Hematopoietic multipotent progenitor cell treated with erythropoietin and hydrocortisone succinate and interleukin-3 and kit ligand, for 17 days (in vitro differentiated cells): ENCODE measurements at places on chromosomes 5 and 9.
A peak's percentile ranks its signal among the peaks of the same experiment; 100 is the strongest.

DNA sequence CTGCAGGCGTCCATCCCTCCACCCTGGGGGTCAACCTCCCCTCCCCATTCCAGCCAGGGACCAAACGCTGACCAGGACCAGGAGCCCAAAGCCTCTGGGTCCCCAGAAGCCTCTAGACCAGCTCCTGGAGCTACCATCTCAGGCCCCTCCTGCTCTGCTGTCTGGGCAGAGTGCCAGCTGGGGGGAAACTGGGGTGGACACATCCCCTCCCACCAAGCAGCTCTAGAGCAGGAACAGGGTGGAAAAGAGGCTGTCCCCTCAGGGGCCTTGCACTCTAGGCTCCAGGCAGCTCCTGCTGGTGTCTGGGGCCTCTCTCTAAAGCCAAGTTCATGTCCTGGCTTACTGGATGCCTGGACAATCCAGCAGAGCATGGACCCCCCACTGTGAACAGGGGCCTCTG, 4.4 kb downstream of the SSNA1 start:
- no peak for DNase-seq

DNA sequence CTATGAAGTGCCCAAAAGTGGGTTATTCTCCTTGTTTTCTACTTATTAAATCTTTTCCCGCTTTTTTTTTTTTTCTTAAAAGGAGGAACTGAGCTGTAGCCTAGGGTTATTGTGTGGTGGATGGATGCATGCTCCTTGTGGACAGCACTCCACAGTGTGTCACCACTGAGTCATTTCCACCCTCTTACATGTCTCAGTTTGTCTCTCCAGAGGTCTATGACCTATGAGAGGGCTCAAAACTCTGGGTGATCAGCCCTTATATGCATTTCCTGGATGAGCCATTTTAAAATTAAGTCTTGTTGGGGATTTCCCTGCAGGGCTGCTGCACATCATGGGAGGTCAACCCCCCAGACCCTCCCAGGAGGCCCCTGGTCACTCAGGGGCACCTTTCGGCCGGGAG, 102.2 kb upstream of the MOCS2 start:
- DNase-seq, result no peak

- DNase-seq, result no peak
Measured at GRCh38 chr9:69829484-69829883, 8.9 kb downstream of the CFAP95 start.

- DNase-seq, result no peak
Measured at GRCh38 chr5:654071-654778, 38.9 kb downstream of the TPPP start.

DNA sequence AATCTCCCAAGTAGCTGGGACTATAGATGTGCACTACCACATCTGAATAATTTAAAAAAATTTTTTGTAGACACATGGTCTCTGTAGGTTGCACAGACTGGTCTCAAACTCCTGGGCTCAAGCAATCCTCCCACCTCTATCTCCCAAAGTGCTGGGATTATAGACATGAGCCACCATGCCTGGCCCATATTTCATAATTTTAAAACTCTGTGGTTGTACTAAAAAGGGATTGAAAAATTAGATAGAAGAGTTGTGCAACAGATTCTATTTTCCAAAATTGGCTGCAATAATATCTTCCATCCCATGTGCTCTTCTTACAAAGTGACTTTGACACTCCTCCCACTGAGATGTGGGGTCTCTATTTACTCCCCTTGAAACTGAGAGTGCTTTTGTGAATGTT, 7.6 kb upstream of the UHRF2 start:
- DNase-seq, result no peak

DNA sequence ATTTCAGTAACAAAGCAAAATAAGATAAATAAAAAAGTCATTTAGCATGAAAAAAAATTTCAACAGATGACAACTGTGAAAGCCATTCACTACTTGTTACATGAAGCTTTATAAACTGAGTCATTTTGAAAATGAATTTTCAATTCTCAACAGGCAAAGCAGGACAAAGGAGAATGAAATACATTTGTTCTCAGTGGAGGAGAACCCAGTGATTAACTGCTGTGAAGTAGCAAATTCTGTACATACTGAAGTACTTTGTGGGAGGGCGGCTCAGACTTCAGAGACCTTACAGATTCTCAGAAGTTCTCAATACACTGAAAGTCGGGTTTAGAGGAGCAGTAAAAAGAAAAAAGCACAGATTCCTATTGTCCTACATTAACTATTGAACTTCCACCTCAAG, 21.7 kb downstream of the SKIC3 start:
- DNase-seq, result no peak

- no peak for DNase-seq
Measured at GRCh38 chr9:136650648-136651047, 12.1 kb upstream of the EGFL7 start.

DNA sequence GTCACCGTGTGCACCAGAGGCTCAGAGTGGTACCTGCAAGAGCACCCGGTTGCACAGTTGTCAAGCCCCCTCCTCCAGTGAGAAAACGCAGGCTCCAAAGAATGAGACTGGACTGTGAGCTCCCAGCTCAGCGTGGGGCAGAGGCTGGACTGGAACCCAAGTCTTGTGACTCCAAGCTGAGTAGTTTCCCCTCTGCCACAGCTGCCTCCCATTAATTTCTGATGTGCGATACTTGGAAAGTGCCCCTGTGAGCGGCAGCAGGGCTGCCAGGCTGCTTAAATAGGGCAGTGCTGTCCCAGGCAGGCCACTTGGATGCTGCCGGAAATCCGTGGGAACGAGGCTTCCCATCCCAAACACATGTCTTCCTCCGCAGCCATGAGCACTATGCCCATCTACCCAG, 62.2 kb upstream of the ANGPTL2 start:
- no peak for DNase-seq

DNA sequence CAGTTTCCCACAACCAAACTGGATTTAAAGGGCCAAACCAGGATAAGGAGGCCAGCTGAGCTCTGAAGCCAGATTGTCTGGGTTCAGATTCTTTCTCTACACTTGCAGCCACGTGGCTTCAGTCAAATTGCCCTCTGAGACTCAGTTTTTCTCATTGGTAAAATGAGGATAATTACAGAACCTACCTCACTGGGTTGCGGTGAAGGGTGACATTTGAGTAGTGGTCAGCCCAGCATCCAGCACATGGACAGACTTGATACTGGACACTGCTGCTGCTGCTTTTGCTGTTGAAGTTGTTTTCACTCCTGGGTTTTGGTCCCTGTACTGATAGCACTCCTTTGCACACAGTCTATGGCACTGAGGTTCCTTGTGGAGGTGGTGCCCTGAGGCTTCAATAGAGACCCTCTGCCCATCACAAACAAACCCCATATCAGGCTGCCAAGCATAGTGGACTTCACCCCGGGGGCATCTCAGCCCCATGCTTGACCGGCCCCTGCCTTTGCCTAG, 25.7 kb upstream of the CDKN2AIPNL start:
- DNase-seq, result no peak

- no peak for DNase-seq
Measured at GRCh38 chr9:135677641-135678168, 14.6 kb downstream of the LCN9 start.

- no peak for DNase-seq
Measured at GRCh38 chr9:137070906-137071275, 534 bp upstream of the SAPCD2 start.

DNA sequence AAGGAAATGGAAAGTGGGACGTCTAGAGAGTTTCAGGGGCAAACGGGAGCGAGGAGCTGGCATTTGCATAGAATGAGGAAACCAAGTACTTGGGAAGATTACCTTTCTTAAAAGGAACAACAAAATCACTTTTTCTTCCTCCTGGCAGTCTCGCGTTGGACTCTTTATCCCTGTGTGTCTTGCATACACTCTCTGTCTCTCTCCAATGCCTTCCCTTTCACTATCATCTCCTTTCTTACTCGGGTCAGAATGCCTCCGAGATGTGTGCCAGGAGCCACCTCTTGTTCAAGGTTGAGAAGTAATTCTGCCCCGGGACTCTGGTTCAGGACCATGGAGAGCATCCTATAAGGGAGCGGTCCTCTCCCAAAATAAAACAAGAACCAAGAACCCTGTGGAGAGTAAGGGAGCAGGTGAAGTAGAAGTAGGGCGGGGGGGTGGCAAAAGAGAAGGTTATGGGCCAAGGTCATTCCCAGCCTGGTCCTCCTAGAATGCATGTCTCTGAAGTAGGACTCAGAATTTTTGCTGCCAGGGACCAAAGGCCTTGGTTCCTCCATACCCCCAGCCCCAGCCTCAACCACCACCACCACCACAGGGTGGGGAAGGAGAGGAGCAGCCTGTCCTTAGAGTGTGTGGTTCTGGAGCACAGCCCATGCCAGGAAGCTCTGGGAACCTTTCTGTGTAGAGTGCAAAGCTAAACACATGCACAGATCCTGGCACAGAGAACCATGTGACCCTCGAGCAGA, 72.1 kb upstream of the ARAP3 start:
- DNase-seq, result no peak

GRCh38 chr5:131195696-131196095, 25.0 kb downstream of the LYRM7 start:
- DNase-seq, result no peak

DNA sequence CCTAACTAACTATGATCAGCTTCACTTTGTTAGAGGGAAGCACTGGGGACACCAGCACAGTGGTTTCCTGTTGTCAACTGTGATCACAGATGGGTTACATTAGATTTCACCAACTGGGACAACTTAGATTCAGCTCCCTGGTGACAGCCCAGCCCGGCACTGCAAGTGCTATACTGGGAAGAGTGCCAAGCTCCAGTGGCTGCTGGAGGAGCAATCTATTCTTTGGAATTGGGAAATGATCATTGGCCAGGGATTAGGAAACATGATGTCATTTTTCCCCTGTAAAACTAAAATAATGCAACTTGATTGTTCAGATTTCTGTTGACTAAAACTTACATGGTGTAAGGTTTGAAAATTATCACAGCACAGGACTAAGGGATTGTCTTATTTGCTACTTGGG, 33.2 kb downstream of the PTGR1 start:
- DNase-seq, result no peak

GRCh38 chr5:7714119-7714518, 136.8 kb downstream of the CFAP90 start:
- no peak for DNase-seq

DNA sequence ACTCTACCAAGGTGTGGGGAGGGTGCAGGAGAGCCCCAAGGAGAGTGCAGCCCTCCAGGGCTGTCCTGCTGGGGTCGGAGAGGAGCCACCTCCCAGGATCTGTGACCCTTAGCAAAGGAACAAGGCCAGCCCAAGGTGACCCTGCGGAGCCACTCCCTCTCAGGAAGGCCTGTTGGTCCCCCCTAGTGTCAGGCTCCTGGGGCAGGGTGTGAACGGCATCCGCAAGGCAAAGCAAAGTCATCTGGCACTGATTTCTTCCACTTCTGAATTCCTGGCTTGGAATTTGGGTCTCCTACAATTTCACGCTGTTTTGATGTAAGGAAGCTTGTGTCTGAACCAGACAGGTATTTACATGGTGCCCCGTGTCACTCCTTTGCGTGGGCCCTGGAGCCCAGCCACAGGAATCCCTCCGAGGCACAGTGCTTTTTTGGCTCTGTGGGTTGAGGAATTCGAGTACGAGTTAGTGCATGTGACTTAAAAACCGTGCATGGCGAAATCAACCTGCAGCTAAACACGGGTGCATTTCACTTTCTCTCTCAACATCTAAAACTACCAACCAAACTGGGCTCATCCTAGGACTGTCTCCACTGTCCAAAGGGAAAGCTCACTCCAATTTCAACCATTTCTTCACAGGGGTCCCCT, 24.5 kb upstream of the GFPT2 start:
- DNase-seq, result no peak

- DNase-seq, result no peak
Measured at GRCh38 chr5:126695091-126695490, 81.8 kb upstream of the LMNB1 start.

GRCh38 chr5:16090270-16090669, 89.3 kb downstream of the MARCHF11 start:
- DNase-seq, result no peak

GRCh38 chr5:134845335-134845851, 375 bp upstream of the C5orf24 start:
- no peak for DNase-seq

- DNase-seq, result no peak
Measured at GRCh38 chr5:127031863-127032232, 1.5 kb upstream of the MARCHF3 start.

DNA sequence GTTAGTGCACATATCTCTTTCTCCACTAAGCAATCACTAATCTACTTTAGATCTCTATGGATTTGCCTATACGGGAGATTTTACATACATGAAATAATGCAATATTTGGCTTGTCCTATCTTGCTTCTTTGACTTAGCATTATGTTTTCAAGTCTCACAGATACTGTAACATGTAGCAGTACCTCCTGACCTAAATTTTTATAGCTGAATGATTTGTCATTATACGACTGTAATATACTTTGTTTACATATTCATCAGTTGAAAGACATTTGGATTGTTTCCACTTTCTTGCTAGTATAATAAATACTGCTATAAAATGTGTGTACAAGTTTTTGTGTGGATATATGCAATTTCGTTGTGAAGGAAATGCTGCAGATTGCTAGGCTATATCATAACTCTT, 1520.8 kb upstream of the CDH6 start:
- no peak for DNase-seq

- DNase-seq, result no peak
Measured at GRCh38 chr5:132766806-132767055, 10.3 kb downstream of the SEPTIN8 start.

DNA sequence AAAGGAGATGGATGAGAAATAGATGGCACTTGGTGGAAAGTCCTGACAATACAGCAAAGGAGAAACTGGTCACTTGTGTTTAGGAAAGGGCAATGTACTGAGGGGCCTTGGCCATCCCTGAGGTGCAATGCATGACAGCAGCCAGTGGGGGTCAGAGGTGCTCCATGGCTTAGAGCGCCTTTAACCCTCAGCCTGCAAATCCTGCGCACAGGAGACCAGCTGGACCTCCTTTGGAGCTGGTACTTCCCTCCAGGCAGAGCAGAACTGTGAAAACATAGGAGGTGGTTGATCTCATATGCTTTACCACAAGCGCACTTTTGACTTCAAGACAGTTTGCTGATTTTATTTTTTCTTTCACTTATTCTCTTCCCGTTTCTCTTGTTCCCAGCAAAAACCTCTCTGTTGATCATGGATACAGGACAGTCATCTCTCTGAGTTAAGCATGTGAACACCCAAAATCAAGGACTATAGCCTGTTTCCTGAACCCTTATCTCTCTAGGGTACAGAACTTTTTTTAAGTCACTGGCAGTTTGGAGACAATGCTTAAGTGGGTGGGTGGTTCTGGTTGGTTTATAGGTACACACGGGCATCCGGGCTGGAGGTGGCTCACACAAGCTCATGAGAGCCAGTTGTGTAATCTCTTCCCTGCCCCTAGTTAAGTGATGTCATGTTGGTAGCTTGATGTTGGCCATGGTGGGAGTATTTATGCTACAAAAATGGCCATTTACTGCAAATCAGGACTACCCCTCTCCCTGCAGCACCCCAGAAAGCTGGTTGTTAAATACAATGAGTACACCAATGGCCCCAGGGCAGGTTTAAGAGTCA, 37.6 kb upstream of the ANKRD55 start:
- peak; percentile 59 for DNase-seq

DNA sequence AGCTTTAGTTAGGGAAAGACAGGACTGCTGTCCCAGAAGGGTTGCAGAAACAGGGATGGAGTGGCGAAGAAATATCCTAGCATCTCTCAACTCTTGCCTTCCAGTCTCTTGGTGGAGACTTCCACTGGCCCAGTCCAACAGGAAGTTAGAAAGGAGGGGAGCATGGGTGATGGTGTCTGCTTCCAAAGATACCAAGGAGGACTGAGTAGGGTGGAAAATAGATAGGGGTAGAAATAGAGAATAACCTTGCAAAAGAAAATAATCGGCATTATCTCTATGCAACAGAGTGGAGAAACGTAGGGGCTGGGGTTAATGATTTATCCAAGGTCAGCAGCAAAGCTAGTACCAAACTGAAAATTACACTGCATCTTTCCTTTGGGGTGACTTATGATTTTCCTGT, 242.3 kb downstream of the PSAT1 start:
- DNase-seq, result no peak

GRCh38 chr5:123436201-123436600, 13.0 kb upstream of the CEP120 start:
- no peak for DNase-seq
